Renal pelvis (tissue), 12 donors: ENCODE measurements at places on chromosomes 3 and 15. TPM values are rescaled to one million over a fixed set of nuclear protein-coding genes. Genes with fewer than 3 reads are reported as not detected.

CISH gene
- polyA plus RNA-seq, result 34.4 TPM

DNA sequence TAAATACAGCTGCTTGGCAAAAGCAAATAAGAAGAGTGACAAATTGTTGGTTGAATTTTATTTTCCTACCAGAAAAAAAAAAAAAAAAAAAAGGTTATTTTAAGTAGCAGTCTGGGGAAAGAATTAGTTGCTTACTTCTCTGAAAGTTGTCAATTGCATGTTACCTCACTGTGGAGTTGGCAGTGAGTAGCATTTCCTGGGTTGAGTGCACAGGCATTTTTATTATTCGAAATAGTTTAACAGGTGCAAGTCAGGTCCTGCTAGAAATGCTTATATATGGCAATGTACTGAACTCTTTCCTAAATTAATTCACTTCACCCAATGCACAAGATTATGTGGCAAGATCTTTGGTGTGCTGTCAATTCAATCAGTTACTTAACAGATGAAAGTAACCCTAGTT is 680.6 kb downstream of the EPHA3 start:
- DNase-seq, result no peak

DNA sequence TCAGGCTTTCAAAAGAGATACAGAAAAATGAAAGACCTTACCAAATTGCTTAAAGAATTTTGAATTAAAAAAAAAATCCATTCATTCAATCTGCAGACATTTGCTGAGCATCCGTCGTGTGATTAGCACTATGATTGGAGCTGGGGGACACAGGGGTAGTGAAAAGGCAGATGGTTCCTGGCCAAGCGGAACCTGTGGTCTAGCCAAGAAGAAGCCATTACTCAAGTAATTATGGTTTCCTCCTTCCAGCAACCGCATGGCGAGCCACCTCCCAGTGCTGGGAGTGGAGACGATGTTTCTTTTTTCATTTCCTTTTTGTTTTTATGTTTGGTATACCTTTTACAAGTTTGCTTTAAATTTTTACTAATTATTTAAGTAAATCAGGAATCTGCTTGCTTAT is 140.2 kb downstream of the CACNA2D3 start:
- no peak for DNase-seq

- DNase-seq, result no peak
These were observed 2.5 kb upstream of the EID1 start for GRCh38 chr15:48875241-48875960.

DNA sequence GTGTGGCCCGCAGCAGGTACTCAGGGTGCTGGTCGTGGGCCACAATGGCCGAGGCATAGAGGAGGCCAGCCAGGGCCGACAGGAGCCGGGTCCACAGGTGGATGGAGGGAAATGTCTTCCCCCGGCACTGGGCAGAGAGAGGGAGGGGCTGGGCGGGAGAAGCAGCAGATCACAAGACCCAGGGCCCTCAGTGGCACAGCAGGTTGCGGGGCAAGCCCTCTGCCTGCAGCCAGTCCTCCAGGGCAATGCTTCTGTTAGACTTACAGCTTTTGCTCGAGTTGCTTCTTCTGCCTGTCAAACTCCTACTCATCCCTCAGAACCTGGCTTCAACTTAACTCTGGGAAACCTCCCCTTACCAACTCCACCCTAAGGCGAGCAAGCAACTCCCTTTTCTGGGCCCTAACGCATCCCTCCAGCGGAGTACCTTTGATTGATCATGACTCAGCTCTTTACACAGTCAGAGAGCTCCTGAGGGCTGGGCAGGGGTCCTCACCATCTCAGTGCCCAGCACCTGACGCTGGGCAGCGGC is 16.0 kb downstream of the TMEM44 start:
- no peak for DNase-seq

- DNase-seq, result no peak
These were observed 86.9 kb downstream of the ASB7 start for GRCh38 chr15:100689131-100689899.
